ENCODE measurements at places on chromosomes 13 and 19.
A peak's percentile ranks its signal among the peaks of the same experiment; 100 is the strongest.

DNA sequence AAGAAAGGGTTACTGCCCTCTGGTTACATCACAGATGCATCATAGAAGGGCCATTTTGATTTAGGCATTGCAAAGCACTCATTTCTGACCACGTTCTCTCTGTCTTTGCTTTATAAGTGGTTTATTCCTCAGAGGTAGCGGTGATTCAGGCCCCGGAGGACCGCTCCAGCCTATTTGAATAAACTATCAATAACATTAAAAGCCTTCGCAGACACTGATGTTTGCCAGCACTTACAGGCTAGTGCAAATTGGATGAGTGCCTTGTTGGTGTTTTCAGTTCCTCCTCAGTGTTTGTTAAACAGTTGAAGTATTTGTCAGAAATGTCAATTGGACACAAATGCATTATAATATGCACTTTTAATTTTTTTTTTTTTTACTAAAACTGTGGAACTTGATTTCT lies 120.2 kb downstream of the RXFP2 start:
- DNase-seq: no peak

DNA sequence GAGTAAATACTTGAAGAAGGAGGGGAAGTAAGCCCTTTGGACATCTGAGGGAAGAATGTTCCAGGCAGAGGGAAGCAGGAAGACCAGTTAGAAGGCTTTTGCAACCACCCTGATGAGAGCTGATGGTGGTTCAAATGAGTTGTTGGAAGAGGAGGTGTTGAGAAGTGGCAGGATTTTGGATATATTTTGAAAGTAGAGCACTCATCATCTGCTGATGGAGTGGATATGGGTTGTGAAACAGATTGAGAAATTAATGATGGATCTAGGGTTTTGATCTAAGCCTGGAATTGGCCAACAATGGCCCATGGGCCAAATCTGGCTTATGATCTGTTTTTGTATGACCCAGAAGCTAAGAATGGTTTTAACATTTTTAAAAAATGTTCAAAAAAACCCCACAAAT lies 230.7 kb downstream of the NDFIP2 start:
- no peak for DNase-seq

DNA sequence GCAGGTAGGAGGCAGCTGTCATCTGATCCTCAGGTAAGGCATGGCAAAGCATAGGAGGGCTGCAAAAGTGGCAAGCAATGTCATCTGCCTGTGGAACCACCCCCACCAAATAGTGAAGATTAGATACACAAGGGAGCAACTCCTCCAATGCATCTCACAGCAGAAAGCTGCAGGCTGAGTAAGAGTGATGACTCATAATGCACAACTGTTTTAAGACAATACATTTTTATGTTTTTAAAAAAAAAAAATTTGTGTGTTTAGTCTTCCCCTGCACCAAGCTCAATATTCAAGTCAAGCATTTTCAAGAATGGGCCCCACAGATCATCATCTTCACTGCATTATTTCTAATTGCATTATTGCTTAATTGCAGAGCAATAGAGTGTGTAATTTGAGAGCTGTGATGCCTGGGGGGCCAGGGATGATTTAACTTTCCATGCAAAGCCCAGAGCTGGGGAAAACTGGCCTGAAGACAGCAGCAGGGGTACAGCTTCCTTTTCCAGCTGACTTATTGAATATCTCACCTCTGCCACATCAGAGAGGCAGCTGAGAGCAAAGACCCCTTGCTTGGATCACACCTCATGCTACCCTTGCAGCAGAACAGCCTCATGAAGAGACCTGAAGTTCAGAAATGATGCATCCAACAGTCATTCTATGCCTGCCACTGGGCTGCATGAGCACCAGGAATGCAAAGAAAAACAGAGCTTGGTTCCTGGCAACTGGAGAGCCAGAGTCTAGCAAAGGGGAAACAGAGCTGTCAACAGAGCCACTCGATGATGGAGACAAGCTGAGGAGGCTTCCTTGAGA lies 22.7 kb upstream of the POP4 start:
- no peak for DNase-seq

DNA sequence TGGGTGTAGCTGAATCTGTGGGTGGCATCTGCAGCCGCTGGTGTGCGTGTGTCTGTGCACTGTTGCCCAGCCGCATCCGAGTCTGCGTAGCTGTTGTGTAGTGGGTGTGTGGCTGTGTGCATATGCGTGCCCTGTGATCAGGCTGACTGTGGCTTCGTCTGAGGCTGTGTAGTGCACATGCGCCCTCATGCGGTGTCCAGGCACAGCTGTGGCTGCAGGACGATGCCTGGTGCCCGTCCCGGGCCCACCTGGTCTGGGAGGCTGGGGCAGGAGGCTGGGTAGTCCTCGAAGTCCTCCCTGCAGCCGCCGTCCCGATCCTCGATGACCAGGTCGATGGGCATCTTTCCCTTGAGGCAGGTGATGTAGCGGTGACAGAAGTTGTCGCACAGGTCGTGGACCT lies 4.9 kb downstream of the MEIS3 start:
- no peak for DNase-seq

DNA sequence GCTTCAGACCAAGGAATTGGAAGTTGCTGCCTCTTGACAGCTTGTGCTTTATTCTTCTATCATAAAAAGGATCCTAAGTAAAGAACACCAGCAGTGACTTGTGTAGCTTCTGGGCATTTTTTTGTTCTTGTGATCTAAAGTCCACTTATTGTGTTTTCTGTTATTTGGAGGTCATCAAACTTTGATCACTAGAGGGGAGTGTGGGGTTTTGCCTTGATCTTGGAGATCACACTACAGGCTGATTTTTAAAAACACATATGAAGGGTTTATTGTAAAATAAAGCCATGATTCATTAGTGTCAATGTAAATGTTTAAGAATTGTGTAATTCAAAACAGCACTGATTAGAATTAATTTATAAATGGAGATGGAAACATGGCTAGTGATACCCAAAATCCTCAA lies 328.7 kb upstream of the EDNRB start:
- no peak for DNase-seq

DNA sequence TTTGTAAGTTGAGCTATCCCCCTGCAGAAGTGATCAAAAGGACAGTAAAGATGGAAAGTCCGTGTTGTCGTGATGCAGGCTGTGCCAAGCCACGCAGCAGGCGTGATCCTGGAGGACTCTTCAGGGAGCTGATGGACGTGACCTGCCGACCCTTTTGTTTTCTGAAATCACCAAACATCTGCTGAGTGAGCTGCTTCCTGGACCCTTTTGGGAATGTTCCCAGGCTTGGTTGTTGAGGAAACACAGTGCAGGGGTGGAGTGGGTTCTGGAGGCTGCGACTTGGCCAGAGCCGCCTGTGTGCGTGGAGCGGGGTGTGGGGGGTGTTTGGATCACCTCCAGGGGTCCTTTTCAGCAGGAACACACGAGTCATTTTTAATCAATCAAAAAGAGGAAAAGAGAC lies 15.4 kb upstream of the CPAMD8 start:
- DNase-seq: no peak

GRCh38 chr19:4499318-4499717 lies 19.0 kb downstream of the PLIN4 start:
- DNase-seq: no peak

GRCh38 chr13:41061914-41062837 lies 867 bp downstream of the WBP4 start:
- no peak for DNase-seq

DNA sequence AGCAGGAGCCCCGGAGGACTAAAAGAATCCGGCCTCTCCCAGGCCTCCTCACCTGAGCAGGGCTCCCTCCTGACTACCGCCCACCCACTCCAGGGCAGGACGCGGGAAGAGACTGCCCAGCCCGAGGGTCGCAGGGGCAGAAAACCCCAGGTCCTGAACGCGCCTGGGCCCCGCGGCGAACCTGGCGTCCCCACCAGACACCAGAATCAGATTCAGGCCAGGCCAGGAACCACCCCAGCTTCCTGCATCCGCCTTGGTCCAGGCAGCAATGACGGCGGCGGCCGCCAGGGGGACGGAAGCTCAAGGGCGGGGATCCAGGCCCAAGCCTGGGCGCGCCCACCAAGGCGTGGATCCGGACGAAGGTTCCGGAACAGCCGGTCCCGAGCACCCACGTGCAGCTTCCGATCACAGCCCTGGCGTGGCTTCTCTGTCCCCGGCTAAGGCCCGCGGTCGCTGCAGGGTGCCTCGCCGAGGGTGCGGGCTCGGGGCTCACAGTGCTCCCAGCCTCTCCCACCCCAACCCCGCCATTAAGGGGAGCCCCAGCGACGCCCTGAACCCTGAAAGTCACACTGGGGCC lies 3.6 kb downstream of the LGALS7 start:
- peak; percentile 14 for DNase-seq

GRCh38 chr19:12800923-12801465 lies 606 bp downstream of the PRDX2 start:
- no peak for DNase-seq

DNA sequence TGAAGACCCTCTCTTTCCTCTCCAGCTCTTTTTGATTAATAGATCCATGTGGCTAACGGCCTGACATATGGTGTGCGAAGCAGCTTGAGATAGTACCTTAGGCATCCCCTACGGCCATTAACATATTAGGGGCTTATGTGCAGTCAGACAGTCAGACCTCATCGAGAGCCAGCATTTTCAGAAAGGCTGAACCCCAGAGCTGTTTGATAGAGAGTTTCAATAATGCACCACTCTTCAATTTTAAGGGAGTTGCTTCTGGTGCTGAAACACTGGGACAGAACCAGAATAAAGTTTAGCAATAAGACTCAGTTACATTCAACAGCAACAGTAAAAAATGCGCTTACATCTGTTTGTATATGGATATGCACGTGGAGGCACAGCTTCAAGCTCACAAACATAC lies 10.8 kb downstream of the POU4F1 start:
- DNase-seq: no peak

DNA sequence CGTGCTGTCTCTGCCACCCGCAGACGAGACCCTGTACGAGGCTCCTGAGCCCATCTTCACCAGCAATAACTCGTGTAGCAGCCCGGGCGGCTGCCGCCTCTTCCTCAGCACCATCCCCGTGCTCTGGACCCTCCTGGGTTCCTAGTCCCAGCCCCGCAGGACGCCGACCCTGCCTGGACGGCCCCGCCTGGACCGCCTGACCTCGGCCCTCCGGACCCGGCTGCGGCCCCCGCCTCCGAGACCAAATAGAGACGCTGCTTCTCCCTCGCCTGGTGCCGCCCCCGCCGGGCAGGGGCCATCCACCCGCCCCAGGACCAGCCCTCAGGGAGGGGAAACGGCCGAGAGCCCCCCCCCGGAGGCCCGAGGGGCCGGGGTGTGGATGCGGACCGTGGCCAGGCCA lies 14.1 kb downstream of the EFNA2 start:
- DNase-seq: no peak

GRCh38 chr13:44952671-44953070 lies 36.6 kb downstream of the NUFIP1 start:
- DNase-seq: no peak

- no peak for DNase-seq
These were observed 3.4 kb upstream of the TGFB1 start for GRCh38 chr19:41356984-41357739.

GRCh38 chr19:52034051-52034728 lies 6.0 kb upstream of the ZNF614 start:
- DNase-seq: no peak

DNA sequence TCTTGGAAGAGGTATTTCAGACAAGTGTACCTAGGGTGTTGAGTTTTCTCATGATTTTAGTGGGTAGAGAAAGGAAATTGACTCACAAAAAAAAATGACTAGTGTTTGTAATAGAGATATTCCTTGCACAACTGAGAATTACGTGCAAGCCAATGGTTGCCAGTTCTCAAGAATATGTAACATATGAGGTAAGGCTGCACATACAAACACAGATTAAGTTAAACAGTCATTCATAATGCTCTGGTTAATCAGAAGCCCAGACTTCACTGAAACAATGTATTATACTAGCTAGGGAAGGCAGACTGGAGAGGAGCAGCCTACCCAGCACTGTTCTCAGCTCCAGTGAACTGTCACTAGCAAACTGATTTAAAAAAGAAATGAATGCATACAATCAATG lies 418.3 kb downstream of the DIAPH3 start:
- no peak for DNase-seq

DNA sequence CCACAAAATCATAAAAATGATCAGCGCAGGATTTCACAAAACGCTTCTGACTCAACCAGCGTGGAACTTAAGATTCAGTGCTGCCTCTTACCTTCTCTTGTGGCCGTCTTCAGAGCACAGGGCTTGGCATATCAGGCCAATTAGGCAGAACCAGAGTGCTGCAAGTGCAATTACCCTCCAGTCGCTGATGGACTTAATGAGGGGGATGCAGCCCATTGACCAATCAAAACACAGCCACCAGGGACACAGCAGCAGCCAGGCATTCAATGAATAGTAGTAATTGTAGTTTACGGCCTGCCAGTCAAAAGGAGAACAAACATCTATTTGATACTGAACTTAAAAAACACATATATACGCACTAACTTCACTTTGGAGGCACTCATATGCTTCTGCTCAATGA lies 38.2 kb downstream of the TMTC4 start:
- no peak for DNase-seq

GRCh38 chr19:31054430-31054829 lies 294.8 kb downstream of the TSHZ3 start:
- DNase-seq: no peak

DNA sequence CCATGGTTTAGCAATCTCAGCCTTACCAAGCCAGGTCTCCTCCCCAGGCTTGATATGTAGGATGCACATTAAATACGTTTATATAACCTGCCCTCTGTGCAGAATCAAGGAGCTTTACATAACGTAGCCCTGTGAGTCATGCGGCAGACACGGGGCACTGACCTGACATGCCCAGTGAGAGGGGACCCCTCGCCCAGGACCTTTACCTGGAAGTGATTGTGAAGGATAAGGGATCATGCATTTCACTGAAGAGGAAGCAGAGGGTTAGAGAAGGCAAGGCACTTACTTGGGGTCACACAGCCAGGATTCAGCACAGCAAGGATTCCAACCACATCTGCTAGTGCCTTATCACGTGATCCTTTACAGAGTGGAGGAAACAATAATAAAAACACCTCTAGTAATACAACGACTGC lies 18.9 kb upstream of the FOSB start:
- DNase-seq: no peak

GRCh38 chr19:14473978-14474578 lies 1.1 kb downstream of the PTGER1 start:
- DNase-seq: no peak

- no peak for DNase-seq
These were observed 111.4 kb downstream of the CCNA1 start for GRCh38 chr13:36543671-36544070.

GRCh38 chr13:110125613-110126272 lies 181.2 kb downstream of the COL4A1 start:
- no peak for DNase-seq

- DNase-seq: no peak
These were observed 5.5 kb downstream of the SF3A2 start for GRCh38 chr19:2242092-2242537.

DNA sequence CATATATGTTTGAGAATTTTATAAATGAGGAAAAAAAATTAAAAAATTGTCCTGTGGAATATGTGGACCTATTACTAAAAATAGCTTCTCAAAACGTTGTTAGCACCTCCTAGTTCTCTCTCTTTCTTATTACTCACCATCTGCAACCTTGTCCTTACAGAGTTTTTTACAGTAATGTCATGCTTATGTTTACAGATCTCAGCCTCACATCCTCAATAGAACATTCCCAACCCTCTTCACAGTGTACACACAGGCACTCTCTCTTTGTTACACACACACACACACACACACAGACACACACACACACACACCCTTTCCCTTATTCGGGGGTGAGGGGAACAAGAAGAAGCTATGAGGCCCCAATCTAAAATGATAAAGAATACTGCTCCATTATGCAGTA lies 197.7 kb downstream of the SLITRK6 start:
- DNase-seq: no peak

All from T1000 (cell line).